ENCODE measurements at places on chromosomes 3 and 15. TPM values are rescaled to one million over a fixed set of nuclear protein-coding genes. Genes with fewer than 3 reads are reported as not detected.

DNA sequence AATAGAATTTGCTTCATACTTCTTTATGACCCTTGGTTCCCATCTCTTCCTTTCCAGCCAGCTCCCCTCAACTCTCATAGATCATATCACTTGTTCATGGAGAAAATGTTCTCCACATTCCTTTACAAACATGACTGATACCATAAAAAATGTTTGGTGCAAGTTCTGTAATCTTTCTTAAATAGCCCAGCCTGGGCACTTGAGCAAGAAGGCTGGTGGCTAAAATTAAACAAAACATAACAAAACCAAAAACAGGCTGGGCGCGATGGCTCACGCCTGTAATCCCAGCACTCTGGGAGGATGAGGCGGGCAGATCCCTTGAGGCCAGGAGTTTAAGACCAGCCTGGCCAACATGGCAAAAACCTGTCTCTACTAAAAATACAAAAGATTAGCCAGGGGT, 8.9 kb upstream of the POLR2M start:
- no peak overlapping the region for H3K27ac ChIP-seq
- no peak for DNase-seq
- no peaks in the 10 kb centered on the region for H3K4me1 ChIP-seq
- no peaks in the 10 kb centered on the region for H3K27me3 ChIP-seq
- H3K4me3 ChIP-seq, result no peak overlapping the region
- H3K36me3 ChIP-seq, result no peaks in the 10 kb centered on the region

GRCh38 chr3:3848923-3849275, 49.7 kb downstream of the LRRN1 start:
- DNase-seq, result no peak
- H3K27me3 ChIP-seq, result no peaks in the 10 kb centered on the region
- H3K36me3 ChIP-seq, result no peaks in the 10 kb centered on the region
- no peak overlapping the region for H3K4me3 ChIP-seq
- no peaks in the 10 kb centered on the region for H3K4me1 ChIP-seq

The GRIP2 gene
- 0.20 TPM for total RNA-seq

DNA sequence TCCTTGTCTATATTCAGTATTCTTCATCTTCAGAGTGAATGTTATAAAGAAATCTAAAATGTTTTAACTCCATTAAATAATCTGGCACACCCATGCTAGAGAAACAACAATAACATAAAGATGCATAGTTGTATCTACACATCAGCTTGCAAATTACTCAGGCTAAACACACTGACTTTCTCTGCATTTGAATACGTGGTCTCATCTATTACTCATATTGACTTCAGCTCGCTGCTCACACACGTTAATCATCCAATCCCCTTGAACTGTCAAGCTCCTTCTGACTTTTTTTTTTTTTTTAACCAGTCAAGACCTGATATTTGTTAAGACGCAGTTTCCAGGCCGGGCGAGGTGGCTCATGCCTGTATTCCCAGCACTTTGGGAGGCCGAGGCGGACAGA, 1137.3 kb upstream of the CADM2 start:
- no peaks in the 10 kb centered on the region for H3K27me3 ChIP-seq
- H3K27ac ChIP-seq, result no peak overlapping the region
- H3K4me3 ChIP-seq, result no peak overlapping the region

The ZNF660 gene
- total RNA-seq, result 0.95 TPM

- H3K36me3 ChIP-seq, result no peaks in the 10 kb centered on the region
- H3K27me3 ChIP-seq, result no peaks in the 10 kb centered on the region
- no peak overlapping the region for H3K4me3 ChIP-seq
- H3K27ac ChIP-seq, result no peak overlapping the region
- DNase-seq, result no peak
- H3K4me1 ChIP-seq, result no peaks in the 10 kb centered on the region
Measured at GRCh38 chr3:46087871-46088270, 60.6 kb upstream of the XCR1 start.

- no peaks in the 10 kb centered on the region for H3K4me1 ChIP-seq
- no peak for DNase-seq
- no peak overlapping the region for H3K4me3 ChIP-seq
- H3K27me3 ChIP-seq, result no peaks in the 10 kb centered on the region
Measured at GRCh38 chr3:178504128-178504527, 32.1 kb upstream of the KCNMB2 start.

- no peaks in the 10 kb centered on the region for H3K27me3 ChIP-seq
- no peaks in the 10 kb centered on the region for H3K4me1 ChIP-seq
- no peaks in the 10 kb centered on the region for H3K36me3 ChIP-seq
- DNase-seq, result no peak
Measured at GRCh38 chr3:144763878-144764454, 792.3 kb downstream of the DIPK2A start.

GRCh38 chr3:8665407-8665896, 20.9 kb upstream of the SSUH2 start:
- no peaks in the 10 kb centered on the region for H3K36me3 ChIP-seq
- H3K27ac ChIP-seq, result no peak overlapping the region
- no peak overlapping the region for H3K4me3 ChIP-seq
- H3K27me3 ChIP-seq, result peaks cover 8% of the 10 kb centered on the region

The SLC6A1 gene
- not detected for total RNA-seq

DNA sequence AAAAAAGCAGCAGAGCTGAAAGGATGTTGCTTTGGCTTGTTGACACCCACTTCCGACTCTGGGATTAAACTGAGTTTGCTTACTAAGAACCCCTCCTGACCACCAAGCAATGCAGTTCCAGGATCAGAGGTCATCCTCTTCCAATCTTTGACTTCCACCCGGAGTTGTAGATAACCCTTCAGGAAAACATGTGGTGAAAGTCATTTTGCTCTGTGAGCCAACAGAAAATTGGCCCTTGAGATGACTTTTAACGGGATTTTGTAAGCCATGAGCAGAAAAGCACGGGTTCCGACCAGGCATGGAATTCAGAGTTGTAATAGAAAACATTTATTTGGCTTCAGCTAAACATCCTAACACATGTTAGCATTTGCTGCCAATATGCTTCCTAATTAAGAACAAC, 171.6 kb upstream of the NR2F2 start:
- H3K4me3 ChIP-seq, result no peak overlapping the region
- H3K4me1 ChIP-seq, result no peaks in the 10 kb centered on the region
- H3K27me3 ChIP-seq, result peaks cover 2% of the 10 kb centered on the region
- DNase-seq, result no peak

DNA sequence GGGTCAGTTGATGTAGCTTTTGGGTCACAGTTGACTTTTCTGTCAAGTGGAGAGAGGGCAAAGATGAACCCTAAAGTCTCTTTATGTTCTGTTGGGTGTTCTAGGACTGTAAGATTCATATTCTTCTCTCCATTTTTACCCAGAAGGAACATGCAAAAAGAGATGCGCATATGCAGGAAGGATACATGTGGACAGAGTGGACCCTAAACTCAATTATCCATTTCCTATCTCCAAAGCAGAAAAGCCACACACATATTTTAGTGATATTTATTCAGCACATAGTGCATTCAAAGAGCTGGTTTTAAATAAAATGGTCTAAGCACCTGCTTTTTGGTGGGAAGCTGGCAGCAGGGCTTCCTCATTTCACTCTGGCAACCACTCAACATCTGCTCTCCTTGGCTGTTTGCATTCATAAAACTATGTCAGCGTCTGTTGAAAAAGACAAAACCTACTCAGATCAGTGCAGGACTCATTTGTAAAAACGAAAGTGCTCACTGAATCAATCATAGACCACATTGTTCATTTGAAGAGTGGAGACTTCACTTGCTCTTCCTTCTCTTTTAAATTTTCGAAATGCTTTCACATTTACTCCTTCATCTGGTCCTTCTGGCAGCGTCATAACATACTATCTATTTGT, 96.6 kb downstream of the SEMA6D start:
- no peak overlapping the region for H3K27ac ChIP-seq
- no peak overlapping the region for H3K4me3 ChIP-seq
- no peaks in the 10 kb centered on the region for H3K4me1 ChIP-seq
- peaks cover 2% of the 10 kb centered on the region for H3K27me3 ChIP-seq
- H3K36me3 ChIP-seq, result no peaks in the 10 kb centered on the region

- H3K36me3 ChIP-seq, result no peaks in the 10 kb centered on the region
- no peak for DNase-seq
- H3K4me1 ChIP-seq, result no peaks in the 10 kb centered on the region
- no peak overlapping the region for H3K4me3 ChIP-seq
- no peaks in the 10 kb centered on the region for H3K27me3 ChIP-seq
Measured at GRCh38 chr15:96442076-96442475, 111.6 kb downstream of the NR2F2 start.

The ATP8B4 gene
- total RNA-seq, result 2.4 TPM

GRCh38 chr3:138578141-138578540, 15.9 kb downstream of the CEP70 start:
- H3K4me1 ChIP-seq, result peaks cover 6% of the 10 kb centered on the region
- H3K27ac ChIP-seq, result no peak overlapping the region
- H3K4me3 ChIP-seq, result peak overlapping the region; percentile 6

DNA sequence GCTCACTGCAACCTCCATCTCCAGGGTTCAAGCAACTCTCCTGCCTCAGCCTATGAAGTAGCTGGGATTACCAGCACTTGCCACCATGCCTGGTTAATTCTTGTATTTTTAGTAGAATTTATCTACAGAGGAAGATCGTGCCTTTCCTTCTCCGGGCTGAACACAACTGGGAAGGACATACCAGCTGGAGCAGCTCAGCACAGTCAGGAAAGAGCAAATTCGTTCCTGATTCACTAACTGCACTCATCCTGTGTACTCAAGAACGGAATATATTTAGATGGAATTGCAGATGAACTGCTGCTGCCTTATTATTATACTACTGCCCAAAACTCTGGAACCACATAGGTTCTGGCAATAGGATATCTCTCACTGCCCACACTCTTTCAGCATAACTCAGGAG, 27.1 kb upstream of the P4HTM start:
- no peak overlapping the region for H3K27ac ChIP-seq
- H3K4me1 ChIP-seq, result peaks cover 5% of the 10 kb centered on the region
- H3K36me3 ChIP-seq, result peaks cover 17% of the 10 kb centered on the region
- no peak for DNase-seq
- no peaks in the 10 kb centered on the region for H3K27me3 ChIP-seq

Measured in T-cell (primary cell).